ENCODE measurements at places on chromosomes 16 and 17.

DNA sequence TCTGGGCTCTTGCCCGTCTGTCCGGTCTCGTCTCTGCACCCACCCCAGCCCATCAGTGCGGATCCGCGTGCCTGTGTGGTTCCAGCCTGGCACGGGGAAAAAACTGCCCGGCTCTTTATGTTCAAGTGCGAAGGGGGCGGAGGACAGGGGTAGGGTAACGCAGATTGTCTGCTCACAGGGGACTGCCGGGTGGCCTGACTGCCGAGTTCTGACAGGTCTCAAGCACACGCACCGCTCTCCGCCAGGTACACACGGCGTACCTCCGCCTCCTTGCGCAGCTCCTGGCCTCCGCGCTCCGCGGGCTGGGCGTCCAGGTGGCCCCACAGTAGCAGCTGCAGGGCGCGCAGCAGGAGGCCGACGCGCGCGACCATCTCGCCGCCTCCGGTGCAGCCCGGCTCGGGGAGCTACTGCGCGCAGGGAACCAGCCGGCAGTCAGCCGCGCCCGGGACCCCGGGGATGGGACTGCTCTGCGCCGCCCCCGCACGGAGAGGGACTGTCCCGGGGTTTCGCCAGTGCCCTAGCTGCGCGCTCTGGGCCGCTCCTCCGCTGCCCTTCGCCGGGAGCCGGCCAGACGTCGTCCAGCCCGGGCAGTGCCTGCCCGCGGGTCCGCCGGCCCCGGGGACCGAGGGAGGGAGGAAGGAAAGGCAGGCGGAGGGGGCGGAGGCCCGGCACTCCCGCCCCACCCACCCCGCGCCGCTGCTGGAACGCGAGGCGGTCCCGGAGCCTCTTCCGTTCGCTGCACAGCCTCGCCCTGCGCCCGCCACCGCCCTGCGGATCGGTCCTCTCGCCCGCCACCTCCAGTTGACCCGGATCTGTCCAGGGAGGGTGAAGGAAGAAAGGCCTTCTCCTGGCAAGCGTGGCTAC is at the start of gene MMP28:
TSS of gene MMP28 (minus strand) at position 635 of the 864 bp plus-strand sequence. CDS start at position 371, 264 bp downstream.
- no peak for DNase-seq

DNA sequence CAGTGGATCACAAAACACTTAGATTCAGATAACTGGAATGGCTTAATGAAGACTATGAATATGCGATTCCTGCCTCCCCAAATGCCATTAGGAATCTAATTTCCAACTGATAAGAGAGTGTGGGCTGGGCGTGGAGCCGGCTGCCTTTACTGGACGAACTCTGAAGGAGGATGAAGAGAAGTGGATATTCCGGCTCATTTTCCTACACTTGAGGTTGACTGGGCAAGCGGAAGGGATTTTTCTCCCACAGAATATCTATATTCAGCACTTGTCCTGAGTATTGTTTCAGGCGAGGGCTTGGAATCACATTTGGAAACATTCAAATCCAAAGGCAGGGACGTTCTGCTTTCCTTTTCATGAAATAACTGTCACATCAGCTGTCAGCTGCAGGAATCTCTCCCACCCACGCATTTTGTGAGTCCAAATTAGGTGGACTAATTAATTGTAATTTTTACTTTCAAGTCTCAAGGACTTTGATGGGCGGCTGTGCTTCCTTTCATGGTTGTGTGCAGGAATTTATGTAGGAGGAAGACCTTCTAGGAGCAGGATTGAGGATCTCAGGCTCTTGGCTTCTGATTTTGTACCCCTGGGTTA is 138.5 kb downstream of the PITPNC1 start:
- no peak for DNase-seq

DNA sequence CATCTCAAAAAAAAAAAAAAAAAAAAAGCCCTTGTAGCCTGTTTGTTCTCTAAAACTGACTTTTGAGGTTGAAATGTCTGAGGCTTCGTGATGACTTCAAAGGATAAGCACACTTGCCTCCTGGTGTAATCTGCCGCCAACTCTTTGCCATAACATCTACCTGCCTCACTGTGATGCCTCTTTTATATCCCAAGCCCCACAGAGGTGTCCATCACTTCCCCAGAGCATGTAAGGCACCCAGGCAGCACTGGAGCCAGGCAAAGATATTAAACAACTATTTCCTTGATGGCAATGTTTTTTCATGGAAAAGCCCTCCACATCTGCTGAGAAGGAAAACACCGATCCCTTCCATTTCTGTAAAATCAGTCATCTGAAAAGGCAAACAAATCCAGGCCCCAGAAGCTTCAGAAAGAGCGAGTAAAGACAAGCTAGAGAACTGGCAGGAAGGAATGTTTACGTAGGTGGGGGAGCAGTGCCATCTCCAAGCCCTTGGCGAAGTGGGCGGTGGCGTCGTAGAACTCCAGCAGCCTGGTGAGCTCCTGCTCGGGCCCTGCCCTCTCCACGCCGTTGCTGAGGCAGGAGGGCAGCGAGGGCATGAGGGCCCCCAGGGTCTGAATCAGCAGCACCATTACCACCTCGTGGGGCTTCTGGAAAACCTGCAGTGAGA is 28.6 kb downstream of the COG7 start:
- DNase-seq: no peak

GRCh38 chr17:78315355-78316114 is 44.3 kb downstream of the SOCS3 start:
- peak; percentile 87 for DNase-seq

DNA sequence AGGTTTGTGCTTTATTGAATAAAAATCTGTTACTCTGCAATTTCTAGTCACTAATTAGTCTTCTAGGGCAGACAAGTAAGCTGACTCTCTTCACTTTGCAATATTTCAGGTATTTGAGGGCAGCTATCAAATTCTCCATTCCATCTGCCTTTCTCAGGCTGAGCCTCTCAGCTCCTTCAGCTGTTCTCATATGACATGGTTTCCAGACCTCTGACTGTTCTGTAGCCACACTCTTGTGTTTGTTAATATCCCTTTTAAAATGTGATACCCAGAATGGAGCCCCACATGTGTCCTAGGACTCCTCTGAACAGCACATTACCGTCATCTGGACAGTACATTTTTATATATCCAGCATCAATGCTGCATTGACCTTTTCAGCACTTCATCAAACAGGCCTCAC is 46.1 kb upstream of the MTMR4 start:
- no peak for DNase-seq

- no peak for DNase-seq
Observed at GRCh38 chr16:83870830-83871229, 28.1 kb upstream of the MLYCD start.

DNA sequence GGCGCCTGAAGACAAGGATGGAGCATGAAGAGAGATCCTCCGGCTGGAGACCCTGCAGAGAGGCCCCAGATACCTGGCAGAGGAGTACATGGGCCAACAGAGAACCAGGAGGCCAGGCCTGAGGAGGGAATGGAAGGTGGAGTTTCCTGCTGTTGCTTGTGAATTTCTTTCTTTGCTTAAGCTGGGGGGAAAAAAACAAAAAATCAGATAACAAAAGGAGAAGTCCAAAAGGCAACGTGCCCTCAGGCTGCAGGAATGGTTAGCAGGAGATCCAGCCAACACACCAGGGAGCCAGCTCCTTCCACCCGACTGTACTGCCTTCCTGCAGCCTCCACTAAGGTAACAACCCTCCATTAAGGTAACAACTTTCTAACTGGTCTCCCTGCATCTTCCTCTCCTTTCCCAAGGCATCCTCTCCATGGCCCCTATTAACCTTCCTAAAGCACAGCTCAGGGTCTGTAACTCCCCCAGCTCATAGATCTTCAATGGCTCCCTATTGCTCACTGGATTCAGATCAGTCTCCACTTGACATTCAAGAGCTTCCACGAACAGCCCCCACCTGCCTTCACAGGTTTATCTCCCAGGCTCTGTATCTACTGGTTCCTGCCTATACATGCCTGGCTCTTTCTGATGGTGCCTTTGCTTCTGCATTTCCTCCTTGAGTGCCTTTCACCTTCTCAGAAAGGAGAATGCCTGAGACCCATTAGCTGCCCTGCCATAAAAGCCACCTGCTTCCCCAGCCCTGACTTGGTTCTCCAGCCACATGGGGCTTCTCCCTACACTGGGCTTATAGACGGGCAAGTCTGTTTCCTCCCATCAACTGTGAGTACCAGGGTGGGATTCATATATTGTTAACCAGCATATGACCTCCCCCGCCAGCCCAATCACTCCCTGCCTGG is 725 bp upstream of the ARL5C start:
- no peak for DNase-seq

DNA sequence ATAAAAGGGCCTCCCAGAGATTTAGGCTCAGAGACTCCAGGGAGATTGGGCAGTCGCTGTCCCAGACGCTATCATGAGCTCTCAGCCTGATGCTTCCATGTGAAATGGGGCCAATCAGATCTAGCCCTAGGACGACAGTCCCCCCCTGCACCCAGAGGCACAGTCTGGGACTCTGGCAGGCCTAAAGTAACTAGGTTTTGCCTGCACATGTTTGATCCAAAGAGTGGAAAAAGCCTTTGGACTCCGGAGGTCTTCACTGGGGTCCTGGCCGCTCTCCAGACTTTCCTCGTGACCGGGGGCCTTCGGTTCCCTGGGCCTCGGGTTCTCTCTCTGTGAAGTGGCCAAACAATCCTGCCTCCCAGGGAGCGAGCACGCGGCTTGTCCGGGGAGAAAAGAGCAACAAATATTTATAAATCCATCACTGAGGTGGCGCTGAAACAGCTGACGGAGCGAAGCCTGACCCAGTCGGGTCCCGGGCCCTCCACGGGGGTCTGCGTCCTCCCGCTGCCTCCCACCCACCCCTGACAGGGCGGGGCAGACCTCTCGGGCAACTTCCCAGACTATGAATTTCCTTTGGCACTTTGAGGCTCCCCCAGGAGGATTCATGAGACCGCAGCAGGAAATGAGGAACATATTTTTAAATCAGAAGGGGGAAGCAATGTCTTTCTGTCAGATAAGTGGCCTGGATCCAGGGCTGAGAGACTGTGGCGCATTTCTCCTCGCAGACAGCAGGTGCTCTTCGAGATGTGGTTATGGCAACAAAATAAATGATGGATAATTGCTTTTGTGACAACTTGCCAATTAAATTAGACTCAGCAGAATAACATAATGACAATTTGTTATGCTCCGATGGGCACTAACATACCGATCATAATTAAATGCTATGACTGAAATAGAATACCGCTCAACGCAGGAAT is 38.9 kb downstream of the MRPS23 start:
- peak; percentile 59 for DNase-seq

DNA sequence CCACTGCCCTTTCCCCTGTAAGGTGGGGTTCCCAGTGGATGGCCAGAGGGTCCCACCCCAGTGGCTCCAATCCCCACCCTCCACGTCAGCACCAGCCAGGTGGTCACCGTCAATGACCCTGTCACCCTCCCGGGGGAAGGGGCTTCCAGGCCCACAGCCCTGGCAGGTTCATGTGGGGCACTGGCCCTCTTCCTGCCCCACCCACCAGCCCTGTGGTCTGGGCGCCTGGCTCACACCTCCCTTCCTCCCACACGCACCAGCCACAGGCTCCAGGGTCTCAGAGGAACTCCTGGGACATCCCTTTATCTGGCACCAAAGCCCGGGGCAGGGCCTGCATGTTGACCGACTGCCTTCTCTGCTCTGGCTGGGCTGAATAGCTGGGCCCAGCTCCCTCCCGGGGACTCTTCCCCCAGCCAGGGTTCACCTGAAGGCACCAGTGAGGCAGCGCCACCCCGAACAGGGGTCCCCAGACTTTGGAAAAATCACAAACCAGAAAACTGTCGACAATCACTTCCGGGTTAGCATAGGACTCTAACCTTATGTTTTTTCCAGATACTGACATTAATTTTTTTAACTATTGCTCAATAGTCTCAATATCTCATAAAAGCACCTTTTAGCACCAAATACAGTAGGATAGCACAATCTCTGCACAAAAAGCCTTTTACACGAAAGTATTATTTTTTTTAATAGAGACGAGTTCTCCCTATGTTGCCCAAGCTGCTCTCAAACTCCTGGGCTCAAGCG is 21.9 kb upstream of the ZC3H18 start:
- DNase-seq: no peak

DNA sequence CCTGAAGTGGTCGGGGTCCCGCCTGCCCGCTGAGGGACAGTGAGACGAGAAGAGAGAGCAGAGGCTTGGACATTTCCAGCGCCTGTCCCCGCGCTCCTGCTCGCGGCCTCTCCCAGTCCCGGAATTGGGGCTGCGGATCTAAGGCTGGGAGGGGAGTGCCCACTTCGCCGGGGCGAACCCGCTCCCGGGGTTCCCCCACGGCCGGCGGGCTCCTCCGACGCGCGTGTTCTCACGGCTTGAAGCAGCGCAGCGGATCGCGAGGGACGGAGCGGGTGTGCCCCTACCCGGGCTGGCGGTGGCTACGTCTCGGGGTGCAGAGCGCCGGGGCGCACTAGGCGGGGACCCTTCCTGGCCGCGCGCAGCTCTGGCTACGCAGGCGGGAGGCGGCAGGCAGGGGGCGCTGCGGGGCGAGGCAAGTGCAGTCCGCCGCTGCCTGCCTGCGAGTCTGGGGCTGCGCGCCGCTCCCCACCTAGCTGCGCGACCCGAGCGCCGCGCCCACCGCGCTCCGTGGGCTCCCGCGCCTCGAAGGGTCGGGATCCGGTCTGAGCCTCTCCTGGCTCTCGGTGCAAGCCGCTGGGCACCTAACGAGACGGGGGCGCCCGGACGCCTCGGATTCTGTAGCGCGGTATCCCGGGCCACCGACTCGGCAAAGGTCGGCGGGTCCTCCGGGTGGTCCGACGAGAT is 1.2 kb downstream of the NGFR start:
- DNase-seq: peak; percentile 82

DNA sequence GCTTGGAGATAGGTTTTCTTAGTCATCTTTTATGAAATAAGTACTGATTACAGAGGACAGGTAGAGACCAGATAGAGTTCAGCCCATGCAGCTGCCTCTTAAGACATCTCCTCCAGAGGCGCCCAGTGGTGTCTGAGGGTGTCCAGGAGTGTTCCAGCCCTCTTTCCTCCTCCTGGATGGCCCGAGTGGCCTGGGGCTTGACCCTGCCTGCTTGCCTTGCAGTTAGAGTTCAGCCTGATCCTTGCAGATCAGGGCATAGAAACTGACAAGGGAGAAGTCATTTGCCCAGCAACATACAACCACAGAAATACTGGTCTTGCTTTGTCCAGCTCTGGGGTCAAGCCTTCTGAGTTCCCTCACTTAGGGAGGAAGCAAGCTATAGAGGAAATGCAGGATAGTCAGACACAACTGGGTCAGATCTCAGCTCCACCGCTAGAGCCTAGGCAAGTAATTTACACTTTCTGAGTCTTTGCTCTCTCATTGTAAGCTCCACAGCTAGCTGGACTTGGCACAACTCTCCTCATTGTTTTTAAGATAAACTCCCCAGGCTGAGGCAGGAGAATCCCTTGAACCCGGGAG is 3.6 kb upstream of the CCL1 start:
- no peak for DNase-seq

DNA sequence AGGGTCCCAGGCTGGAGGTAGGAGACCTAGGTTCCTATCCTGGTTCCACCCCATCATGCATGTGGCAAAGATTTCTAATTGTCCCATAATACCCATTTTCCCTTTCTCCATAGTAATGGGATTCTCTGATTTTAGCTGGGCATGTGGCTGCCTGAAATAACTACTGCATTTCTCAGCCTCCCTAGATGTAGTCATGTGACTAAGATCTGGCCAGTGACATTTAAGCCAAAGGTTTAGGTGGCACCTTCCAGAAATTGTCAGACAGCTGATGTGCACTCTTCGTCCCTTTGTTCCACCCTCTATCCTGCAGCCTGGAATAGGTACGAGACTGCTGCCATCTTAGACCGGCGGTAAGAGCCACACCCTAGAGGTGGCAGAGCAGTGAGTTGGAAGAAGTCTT is 8.2 kb downstream of the NXPH3 start:
- DNase-seq: no peak
